CD4-positive, CD25-positive, alpha-beta regulatory T cell (primary cell): ENCODE measurements at places on chromosomes 4 and X.

- DNase-seq = no peak
These were observed 324.2 kb downstream of the MAPK10 start for GRCh38 chr4:86035688-86036087.

GRCh38 chr4:19425146-19425545 is 826.6 kb upstream of the SLIT2 start:
- no peak for DNase-seq

- no peak for DNase-seq
These were observed 16.9 kb downstream of the PLAC1 start for GRCh38 chrX:134641346-134641745.

DNA sequence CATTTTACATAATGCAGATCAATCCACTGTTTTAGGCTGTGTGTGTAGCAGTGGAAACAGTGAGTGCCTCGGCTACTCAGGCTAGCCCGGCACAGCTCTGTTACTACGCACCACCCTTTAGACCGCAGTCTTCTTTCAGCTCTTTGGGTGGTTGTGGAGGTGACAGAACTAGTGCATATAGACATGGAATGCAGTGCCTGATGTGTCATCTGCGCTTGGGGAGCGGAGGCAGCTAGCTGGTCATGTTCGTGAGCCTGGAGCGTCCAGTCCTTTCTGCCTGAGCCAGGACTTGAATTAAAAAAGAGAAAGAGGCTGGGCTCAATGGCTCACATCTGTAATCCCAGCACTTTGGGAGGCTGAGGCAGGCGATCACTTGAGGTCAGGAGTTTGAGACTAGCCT is 4.8 kb downstream of the TBC1D14 start:
- no peak for DNase-seq

DNA sequence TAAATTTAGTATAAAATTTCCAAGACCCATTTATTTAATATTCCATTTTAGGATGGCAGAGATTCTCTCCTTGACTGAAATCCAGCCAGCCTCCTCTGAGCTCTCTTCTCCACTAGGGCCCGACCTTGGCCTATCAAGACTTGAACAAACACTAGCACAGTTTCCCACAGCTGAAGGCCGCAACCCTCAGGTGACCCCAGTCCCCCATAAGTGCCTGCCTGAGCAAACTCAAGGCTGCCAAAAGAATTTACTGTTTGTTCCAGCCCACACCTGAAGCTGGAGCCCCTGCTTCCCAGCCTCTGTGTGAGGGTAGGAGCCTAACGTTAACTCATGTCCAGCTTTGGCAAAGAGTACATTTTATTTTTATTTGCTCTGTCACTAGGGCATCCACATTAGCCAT is 629.0 kb upstream of the ZFP42 start:
- DNase-seq = no peak

DNA sequence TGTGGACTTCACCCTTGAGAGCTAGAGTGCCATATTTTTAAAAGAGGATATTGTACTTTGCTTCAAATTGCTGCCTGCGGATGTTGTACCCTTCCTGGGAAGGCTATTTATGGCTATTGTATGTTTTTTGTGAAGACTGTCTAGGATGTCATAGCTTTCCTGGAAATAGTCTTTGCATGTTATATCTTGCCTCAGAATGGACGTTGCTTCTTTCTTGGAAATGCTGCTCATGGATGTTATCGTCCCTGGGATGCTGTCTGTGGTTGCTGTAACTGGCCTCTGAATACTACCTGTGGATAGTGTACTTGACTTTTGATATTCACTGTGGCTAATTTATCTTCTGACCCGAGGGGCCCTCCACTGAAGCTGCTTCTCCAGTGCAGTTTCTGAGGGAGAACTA is 146.8 kb downstream of the ENOX2 start:
- DNase-seq = no peak

- no peak for DNase-seq
These were observed 42.9 kb downstream of the PTTG2 start for GRCh38 chr4:38003102-38003501.

GRCh38 chr4:66585767-66586166 is 915.5 kb upstream of the EPHA5 start:
- no peak for DNase-seq

DNA sequence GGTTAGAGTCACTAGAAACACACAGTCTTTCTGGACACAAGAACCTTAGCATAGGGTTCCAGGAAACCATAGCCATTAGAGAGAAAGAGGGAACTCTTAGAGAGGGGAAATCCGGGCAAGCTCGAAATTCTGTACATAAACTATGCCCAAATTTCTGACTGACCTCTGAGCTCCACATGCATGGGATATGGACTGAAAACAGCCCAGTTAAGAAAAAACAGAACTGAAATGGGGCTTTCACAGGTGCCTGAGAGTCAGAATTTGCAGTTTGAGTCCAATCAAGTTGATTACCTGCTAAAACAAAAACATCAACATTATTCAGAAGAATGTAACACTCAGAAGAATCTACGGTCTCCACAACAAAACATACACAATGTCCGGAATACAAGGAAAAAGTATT is 13.1 kb downstream of the DCHS2 start:
- DNase-seq = no peak

GRCh38 chr4:101022151-101023024 is 324.9 kb downstream of the PPP3CA start:
- DNase-seq = no peak

- no peak for DNase-seq
These were observed 56.7 kb downstream of the PPP3CA start for GRCh38 chr4:101290654-101291053.

- DNase-seq = no peak
These were observed 72.0 kb downstream of the CHST7 start for GRCh38 chrX:46645614-46646013.

GRCh38 chr4:61200916-61201526 is 895 bp downstream of the ADGRL3 start:
- no peak for DNase-seq

DNA sequence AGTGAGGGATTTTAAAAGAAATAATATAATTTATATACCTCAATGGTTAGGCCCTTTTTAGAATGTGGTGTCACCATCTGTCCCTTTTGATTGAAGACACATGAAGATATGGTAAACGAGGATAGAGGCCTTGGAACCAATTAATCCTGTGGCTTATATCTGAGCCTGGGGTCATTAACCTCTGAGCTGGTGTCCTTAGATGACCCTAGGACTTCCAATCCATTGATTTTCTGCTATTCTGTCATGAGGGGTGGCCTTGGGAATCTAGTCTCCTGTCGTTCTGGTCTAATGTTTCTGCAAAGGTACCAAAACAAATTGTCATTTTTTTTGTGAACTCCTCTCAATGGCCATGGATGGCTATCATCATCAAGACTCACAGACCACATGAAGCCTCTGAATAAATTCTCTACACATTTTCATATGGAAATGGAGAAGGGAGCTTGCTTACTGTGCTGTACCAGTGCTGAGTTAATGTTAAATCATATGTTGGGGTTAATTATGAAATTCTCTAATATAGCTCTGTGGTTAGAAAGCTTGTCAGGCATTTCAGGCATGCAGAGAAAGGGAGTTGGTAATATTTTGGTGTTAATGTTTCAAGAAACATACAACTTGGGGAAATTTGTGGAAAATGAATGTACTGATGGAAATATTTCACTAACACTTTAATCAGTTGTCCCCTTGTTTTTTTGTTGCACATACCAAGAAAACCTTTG is 204.2 kb upstream of the IL15 start:
- DNase-seq = no peak

GRCh38 chrX:13540602-13541001 is 28.8 kb upstream of the EGFL6 start:
- no peak for DNase-seq

- no peak for DNase-seq
These were observed 189.9 kb downstream of the NWD2 start for GRCh38 chr4:37434469-37434868.

- no peak for DNase-seq
These were observed 152.7 kb downstream of the RNF150 start for GRCh38 chr4:140980426-140981200.

DNA sequence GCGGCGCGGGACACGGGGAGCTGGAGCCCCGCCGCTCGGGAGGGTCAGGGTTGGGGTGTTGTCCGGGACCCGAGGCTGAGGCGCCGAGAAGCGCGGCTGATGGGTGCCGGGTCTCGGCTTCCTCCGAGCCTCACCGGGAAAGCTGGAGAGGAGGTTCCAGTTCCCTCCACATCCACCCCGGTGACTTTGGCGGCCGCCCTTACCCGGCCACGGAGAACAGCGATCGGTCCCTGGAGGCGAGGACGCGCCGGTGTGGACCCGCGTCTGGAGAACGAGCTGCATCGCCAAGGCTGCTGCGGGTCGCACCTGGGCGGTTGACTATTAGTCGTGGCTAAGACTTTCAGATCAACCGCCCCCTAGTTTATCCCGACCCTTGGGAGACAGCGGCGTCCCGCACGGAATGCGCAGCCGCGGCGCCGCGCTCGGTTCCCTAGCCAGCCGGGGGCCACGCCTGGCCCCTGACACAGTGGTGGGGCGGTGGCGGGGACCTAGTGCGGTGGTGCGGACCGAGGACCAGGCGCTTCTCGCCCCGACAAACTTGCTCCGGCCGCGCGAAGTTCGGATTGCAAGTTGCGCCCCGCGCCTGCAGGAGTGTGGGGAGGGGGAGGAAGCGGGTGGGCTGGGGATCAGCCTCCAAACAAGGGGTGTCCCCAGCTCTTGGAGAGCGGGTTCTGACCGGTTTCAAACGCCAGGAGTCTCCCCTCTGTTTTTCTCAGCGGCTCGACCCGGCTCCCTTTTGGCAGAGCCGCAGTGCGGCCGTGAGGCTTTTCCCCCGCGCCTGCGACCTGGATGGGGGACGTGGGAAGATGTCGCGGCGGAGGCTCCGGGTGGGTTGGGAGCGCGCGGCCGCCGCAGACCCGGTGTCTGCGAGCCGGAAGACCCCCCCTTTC is 568 bp downstream of the FHDC1 start:
- no peak for DNase-seq

- no peak for DNase-seq
These were observed 121.8 kb downstream of the ARHGAP10 start for GRCh38 chr4:147853706-147854105.
